ENCODE measurements at places on chromosomes 4 and X. TPM values are rescaled to one million over a fixed set of nuclear protein-coding genes. Genes with fewer than 3 reads are reported as not detected.

DNA sequence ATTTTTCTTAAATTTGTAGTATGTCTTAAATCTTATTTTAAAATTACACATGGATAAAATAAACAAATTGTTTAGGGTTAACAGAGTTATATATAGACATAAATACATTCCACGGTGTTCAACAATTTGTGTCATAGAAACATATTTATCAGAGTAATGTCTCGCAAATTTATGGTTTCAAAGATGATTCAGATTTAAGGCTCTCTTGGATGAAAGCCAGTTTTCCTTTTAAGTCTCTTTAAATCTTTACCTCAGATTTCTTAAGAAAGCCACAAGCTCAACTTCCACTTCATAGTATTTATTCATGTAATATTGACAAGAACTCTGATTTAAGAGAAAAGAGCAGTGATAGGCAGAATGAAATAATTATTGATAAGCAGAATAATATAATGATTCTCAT is 1254.8 kb upstream of the ADGRL3 start:
- H3K27ac ChIP-seq, result no peak overlapping the region
- no peak for DNase-seq
- no peaks in the 10 kb centered on the region for H3K4me1 ChIP-seq
- no peaks in the 10 kb centered on the region for H3K27me3 ChIP-seq
- no peak overlapping the region for H3K4me3 ChIP-seq

DNA sequence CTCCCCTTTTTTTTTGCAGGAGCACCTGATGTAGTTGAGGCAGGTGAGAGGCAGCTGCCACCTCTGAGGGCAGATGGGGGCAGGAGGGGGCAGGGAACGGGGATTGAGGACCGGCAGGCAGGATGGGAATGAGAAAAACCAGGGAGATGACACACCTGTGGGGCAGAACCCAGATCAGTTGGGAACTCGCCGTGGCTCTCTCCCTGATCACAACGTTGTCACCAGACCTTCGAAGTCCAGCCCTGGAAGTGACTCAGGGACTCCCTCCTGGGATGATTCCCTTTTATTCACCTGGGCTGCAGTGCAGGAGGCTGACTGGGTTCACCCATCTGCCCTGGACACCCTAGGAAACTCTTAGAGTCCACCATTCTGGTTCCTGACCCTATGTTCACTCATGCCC is 127.2 kb downstream of the MXRA5 start:
- DNase-seq, result no peak
- no peaks in the 10 kb centered on the region for H3K27me3 ChIP-seq
- no peaks in the 10 kb centered on the region for H3K36me3 ChIP-seq
- H3K4me1 ChIP-seq, result no peaks in the 10 kb centered on the region

GRCh38 chr4:83276299-83277040 is 8.1 kb downstream of the COQ2 start:
- H3K27me3 ChIP-seq, result no peaks in the 10 kb centered on the region
- no peak overlapping the region for H3K4me3 ChIP-seq
- no peaks in the 10 kb centered on the region for H3K36me3 ChIP-seq
- no peaks in the 10 kb centered on the region for H3K4me1 ChIP-seq

MAGEA2B gene
- total RNA-seq, result not detected

GRCh38 chr4:182265881-182266280 is 22.7 kb downstream of the TENM3 start:
- peaks cover 19% of the 10 kb centered on the region for H3K4me1 ChIP-seq
- no peaks in the 10 kb centered on the region for H3K36me3 ChIP-seq
- H3K4me3 ChIP-seq, result no peak overlapping the region

GRCh38 chr4:155094201-155094820 is 114.1 kb upstream of the NPY2R start:
- H3K4me1 ChIP-seq, result no peaks in the 10 kb centered on the region
- H3K36me3 ChIP-seq, result no peaks in the 10 kb centered on the region
- no peak overlapping the region for H3K27ac ChIP-seq
- no peak for DNase-seq

DNA sequence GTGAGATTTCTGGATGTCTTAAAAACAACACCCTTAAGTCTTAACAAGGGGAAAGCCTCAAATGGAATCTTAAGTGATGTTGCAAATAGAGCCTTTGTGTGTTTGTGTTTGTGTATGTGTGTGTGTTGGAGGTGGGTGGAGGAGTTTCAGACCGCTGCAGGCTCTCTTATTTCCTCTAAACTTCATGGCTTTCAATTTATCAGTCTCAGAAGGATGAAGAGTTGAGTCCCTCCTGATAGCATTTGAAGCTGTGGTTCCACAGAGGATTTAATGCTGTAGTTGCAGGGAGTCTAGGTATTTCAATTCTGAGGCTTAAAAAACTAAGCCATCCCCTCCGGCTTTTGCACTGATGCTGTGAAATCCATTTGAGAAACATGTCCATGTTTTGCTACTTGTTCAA is 4.3 kb upstream of the AGA start:
- no peaks in the 10 kb centered on the region for H3K36me3 ChIP-seq
- no peaks in the 10 kb centered on the region for H3K27me3 ChIP-seq
- no peaks in the 10 kb centered on the region for H3K4me1 ChIP-seq
- H3K4me3 ChIP-seq, result no peak overlapping the region

Measured in Caco-2 (cell line).